ENCODE measurements at places on chromosomes 16 and 17.

GRCh38 chr17:45046537-45047125 is 4.8 kb downstream of the DCAKD start:
- no peak for DNase-seq

GRCh38 chr16:49964973-49965372 is 60.1 kb upstream of the CNEP1R1 start:
- no peak for DNase-seq

GRCh38 chr17:20045476-20045875 is 36.3 kb downstream of the SPECC1 start:
- DNase-seq, result no peak

- no peak for DNase-seq
These were observed 1.0 kb downstream of the NOG start for GRCh38 chr17:56594320-56595107.

- no peak for DNase-seq
These were observed 405.5 kb downstream of the CPPED1 start for GRCh38 chr16:12398029-12398682.
